ENCODE measurements at places on chromosomes 7 and 10.

DNA sequence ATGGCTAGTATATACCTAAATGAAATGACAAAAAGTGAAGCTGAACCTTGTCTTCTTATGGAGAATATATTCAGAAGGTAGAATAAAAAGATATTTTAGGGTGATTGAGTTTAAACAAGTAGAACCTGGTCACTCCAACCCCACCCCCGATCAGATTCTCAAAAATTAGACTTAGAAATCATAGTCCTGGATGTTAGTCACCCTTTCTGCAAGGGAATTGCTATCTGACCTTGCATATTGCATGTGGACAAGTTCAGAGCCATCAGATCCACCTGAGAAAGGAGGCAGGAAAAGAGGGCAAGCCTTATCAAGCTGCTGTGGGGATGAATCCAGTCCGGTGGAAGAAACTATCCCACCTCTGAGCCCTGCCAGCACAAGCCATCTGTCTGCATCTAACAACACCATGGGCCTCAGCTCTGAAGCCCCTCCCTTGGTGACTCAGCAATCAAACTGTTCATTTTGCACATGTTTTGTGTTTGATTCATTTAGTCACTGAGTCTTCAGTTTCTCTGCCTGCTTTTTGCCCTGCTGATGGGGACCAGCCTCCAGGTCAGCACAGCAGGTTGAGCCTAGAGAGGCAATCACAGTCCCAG lies 727.3 kb downstream of the AUTS2 start:
- DNase-seq = no peak

DNA sequence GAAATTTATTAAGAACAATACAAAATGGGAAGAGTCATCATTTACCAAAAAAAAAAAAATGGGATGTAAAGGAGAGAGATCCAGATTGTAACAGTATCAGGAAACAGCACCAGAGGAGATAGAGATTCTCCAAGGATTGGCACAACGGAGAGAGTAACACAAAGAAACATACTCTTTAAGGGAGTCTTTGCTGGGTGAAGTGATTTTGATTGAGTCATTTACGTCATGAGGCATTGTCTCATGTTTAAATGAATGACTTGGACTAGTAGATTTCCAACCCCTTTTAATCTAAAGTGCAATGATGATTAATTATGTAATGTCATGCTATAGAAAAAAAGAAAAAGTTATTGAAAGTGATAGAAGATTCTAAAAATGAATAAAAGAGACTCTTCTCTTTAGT lies 68.8 kb downstream of the ITGB8 start:
- no peak for DNase-seq

DNA sequence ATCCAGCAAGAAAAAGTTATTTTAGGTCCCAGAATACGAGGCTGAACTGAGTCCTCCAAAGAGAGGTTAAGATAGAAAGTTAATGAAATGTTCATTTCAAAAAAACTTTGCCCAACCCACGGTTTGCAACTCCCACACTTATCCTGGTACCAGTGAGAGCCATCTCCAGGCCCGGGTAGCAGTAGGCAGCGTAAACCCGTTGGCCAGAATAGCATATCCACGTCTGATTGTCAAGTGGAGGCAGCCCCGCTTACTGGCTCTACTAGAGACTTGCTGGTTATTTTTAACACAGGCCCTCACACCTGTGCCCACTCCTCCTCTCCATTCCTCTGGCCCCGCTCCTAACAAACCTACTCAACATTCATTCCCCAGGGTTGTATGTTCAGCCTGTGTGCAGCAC lies 109.7 kb downstream of the HIP1 start:
- DNase-seq = no peak

DNA sequence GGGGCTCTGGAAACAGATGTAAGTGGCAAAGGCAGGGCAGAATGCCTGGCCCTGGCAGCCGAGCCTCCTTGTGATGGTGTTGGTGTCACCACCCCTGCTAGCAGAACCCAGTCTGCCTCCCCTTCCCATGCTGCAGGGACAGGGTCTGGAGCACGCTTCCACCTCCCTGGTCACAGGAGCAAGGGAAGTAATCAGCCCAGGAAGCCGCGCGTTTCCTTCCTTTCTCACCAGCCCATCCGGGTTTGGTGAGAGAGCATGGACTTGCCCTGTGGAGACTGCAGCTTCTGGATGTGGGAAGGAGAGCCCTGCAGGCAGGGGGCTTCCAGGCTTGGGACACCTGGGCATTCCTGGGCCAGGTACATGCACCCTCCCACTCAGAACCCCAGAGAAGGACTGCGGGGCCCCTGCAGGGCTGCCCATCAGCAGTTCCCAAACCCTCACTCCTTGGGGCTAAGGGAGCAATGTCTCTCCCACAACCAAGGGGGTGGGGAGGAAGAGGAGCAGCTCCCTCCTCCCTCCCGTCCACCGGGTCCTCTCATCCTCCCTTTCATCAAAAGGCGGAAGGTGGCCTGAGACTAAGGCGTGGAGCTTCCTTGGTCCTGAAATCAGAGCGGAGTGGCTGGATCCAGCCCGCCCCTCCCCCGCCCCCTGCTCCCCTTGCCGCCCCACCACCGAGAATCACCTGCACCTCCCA lies 1.8 kb downstream of the MMRN2 start:
- DNase-seq = no peak

DNA sequence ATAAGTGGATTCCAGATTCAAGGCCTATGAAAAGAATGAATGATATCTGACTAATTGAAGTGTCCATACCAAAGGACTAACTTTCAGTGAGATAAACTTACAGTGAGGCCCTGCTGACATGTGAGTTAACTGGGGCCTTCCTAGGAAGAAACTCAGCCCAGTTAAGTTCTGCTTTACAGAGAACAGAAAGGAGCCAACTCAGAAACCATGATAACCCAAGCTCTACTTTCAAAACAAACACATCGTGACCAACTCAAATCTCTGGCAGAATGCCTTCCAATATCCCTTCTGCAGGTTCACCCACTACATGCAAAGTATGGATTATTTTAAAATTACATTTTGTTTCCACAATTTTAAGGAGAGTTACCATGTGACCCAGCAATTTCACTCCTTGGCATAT lies 75.8 kb upstream of the MRLN start:
- DNase-seq = no peak

DNA sequence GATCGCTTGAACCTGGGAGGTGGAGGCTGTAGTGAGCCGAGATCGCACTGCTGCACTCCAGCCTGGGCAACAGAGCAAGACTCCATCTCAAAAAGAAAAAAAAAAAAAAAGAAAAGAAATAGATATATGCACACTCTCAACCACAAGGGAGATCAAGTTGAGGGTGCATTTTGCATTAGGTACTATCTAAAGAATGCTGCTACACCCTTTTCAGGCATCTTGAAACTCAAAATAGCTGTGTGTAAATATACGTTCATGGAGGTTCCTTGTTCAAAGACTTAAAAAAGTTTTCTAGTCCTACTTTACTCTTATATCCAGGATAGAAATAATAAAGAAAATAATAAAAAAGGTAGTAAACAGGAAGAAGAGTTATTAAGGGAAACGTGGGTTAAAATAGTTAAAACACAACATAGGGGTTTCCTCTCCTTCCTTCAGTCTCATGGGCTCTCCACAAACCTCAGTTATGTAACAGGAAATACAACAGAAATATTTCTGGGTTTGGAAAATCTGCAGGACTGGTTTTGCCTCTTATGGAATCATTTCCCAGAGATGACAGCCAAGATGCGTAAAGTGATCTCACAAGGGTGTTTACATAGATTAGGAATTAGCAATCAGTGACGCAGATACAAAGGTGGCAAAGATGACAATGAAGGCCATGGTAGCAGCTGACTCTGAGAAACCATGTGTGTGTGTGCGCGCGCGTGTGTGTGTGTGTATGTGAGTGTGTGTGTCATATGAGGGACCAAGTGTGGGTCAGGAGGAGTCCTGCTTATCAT lies 15.1 kb downstream of the STEAP4 start:
- peak; percentile 42 for DNase-seq
